WTC11 (cell line): ENCODE measurements at places on chromosomes 12 and 14. TPM values are rescaled to one million over a fixed set of nuclear protein-coding genes. Genes with fewer than 3 reads are reported as not detected.

The ZFHX2 gene
- total RNA-seq: 16.4 to 26.2 TPM (median 25.7 TPM) in 3 replicates

The TMEM19 gene
- total RNA-seq: 10.7 to 15.6 TPM (median 11.7 TPM) in 3 replicates

The RNASE3 gene
- total RNA-seq: not detected in 3 replicates

- H3K4me3 ChIP-seq: no peak overlapping the region
- H3K36me3 ChIP-seq: peaks cover 67% of the 10 kb centered on the region
- no peak for DNase-seq
Observed at GRCh38 chr14:91318911-91319310, 74.4 kb upstream of the GPR68 start.

- H3K4me3 ChIP-seq: no peak overlapping the region
- no peaks in the 10 kb centered on the region for H3K27me3 ChIP-seq
- no peaks in the 10 kb centered on the region for H3K4me1 ChIP-seq
- H3K36me3 ChIP-seq: no peaks in the 10 kb centered on the region
- H3K27ac ChIP-seq: no peak overlapping the region
- no peak for DNase-seq
Observed at GRCh38 chr12:122661938-122662337, 41.2 kb downstream of the HCAR2 start.

- H3K4me3 ChIP-seq: peak overlapping the region; percentile 10
- no peaks in the 10 kb centered on the region; the same call in 1 of the 2 replicates for H3K36me3 ChIP-seq
- H3K4me1 ChIP-seq: peaks cover 41% of the 10 kb centered on the region
- H3K27ac ChIP-seq: peak overlapping the region; percentile 81
Observed at GRCh38 chr12:54285150-54286041, 4.9 kb downstream of the HNRNPA1 start.

The GPRC5D gene
- total RNA-seq: 0.33 TPM in 1 of 3 replicates, not detected in the others

The GDF3 gene
- 34.4 to 42.0 TPM (median 38.2 TPM) in 3 replicates for total RNA-seq

- no peak overlapping the region for H3K27ac ChIP-seq
- no peaks in the 10 kb centered on the region for H3K36me3 ChIP-seq
- DNase-seq: no peak
- no peaks in the 10 kb centered on the region for H3K4me1 ChIP-seq
- no peak overlapping the region for H3K4me3 ChIP-seq
Observed at GRCh38 chr12:131693149-131693548, 17.7 kb upstream of the SFSWAP start.

GRCh38 chr12:127810041-127810440, 456.9 kb upstream of the TMEM132C start:
- DNase-seq: no peak
- H3K4me1 ChIP-seq: no peaks in the 10 kb centered on the region
- no peak overlapping the region for H3K4me3 ChIP-seq

- H3K36me3 ChIP-seq: peaks cover 55% of the 10 kb centered on the region
- no peak overlapping the region for H3K4me3 ChIP-seq
- no peaks in the 10 kb centered on the region for H3K4me1 ChIP-seq
- DNase-seq: no peak
Observed at GRCh38 chr14:77547512-77548180, 49.0 kb upstream of the ISM2 start.

- H3K27me3 ChIP-seq: no peaks in the 10 kb centered on the region
- H3K36me3 ChIP-seq: peaks cover 7% of the 10 kb centered on the region
- H3K4me1 ChIP-seq: peaks cover 9% of the 10 kb centered on the region
- no peak for DNase-seq
- H3K4me3 ChIP-seq: no peak overlapping the region
Observed at GRCh38 chr12:97203408-97203807, 259.2 kb upstream of the RMST start.

The LTB4R2 gene
- total RNA-seq: 9.1 to 12.9 TPM (median 9.8 TPM) in 3 replicates

GRCh38 chr12:111408116-111408440, 2.4 kb downstream of the SH2B3 start:
- H3K4me3 ChIP-seq: 0 out of 2 replicates have a peak overlapping the region, but pooled peaks have one; percentile 80
- no peak for DNase-seq
- no peak overlapping the region for H3K27ac ChIP-seq

DNA sequence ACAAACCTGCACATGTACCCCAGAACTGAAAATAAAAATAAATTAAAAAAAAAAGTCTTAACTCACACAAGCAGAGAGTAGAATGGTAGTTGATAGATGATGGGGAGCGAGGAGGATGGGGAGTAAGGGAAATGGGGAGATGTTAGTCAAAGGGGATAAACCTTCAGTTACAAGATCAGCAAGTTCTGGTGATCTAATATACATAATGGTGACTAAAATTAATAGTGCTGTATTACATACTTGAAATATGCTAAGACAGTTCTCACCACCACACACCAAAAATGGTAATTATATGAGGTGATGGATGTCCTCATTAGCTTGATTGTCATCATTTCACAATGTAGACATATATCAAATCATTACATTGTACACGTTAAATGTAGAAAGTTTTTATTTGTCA, 3.2 kb upstream of the C12orf42 start:
- H3K4me3 ChIP-seq: no peak overlapping the region
- H3K4me1 ChIP-seq: peaks cover 20% of the 10 kb centered on the region
- H3K27me3 ChIP-seq: peaks cover 8% of the 10 kb centered on the region
- no peak overlapping the region for H3K27ac ChIP-seq
- DNase-seq: no peak
- H3K36me3 ChIP-seq: no peaks in the 10 kb centered on the region

The TMEM121 gene
- 0.81 to 1.9 TPM (median 1.5 TPM) in 3 replicates for total RNA-seq

GRCh38 chr14:88322504-88323085, 474 bp downstream of the KCNK10 start:
- H3K4me1 ChIP-seq: peaks cover 15% of the 10 kb centered on the region
- DNase-seq: no peak
- H3K4me3 ChIP-seq: no peak overlapping the region

The TPH2 gene
- 0.55 to 0.83 TPM (median 0.64 TPM) in 3 replicates for total RNA-seq

GRCh38 chr14:103022002-103022684, 35.2 kb downstream of the CDC42BPB start:
- peaks cover 15% of the 10 kb centered on the region for H3K36me3 ChIP-seq
- H3K27me3 ChIP-seq: no peaks in the 10 kb centered on the region
- H3K4me3 ChIP-seq: no peak overlapping the region
- no peak for DNase-seq
- peaks cover 42% of the 10 kb centered on the region for H3K4me1 ChIP-seq

- H3K36me3 ChIP-seq: peaks cover 2% of the 10 kb centered on the region
- no peaks in the 10 kb centered on the region for H3K27me3 ChIP-seq
- H3K27ac ChIP-seq: no peak overlapping the region
- peaks cover 25% of the 10 kb centered on the region for H3K4me1 ChIP-seq
- H3K4me3 ChIP-seq: no peak overlapping the region
Observed at GRCh38 chr12:28453686-28454085, 263.4 kb downstream of the CCDC91 start.

GRCh38 chr12:102067574-102068258, 5.9 kb upstream of the WASHC3 start:
- no peak for DNase-seq
- no peak overlapping the region for H3K4me3 ChIP-seq
- H3K36me3 ChIP-seq: no peaks in the 10 kb centered on the region
- H3K27me3 ChIP-seq: no peaks in the 10 kb centered on the region; the same call in 1 of the 2 replicates
- no peaks in the 10 kb centered on the region for H3K4me1 ChIP-seq

DNA sequence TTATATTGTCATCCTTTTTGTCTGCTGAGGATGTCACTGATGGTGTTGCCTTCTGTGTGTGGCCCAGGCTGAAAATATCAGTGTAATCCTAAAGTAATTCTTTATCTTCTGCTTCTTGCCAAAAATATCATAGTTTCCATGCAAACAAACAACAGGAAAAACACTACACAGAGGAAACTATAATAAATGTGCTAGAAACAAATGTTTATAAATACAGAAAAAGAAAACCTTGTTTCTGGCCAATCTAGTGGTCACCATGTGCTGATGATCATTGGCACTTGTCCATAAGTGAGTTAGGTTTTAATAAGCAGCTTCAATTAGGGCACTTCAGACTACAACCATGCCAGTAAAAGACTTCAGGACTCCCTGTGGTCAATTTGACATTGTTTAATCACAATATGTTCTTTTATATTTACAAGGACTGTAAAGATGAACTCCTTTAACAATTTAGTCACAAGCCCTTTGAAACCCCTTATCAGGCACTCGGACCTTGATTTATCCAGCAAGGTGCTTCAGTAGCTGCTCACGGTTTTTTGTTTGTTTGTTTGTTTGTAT, 124.8 kb downstream of the TMTC3 start:
- no peak overlapping the region for H3K27ac ChIP-seq
- DNase-seq: no peak
- peaks cover 5% of the 10 kb centered on the region for H3K4me1 ChIP-seq
- H3K36me3 ChIP-seq: no peaks in the 10 kb centered on the region
- no peak overlapping the region for H3K4me3 ChIP-seq

GRCh38 chr12:45243963-45244362, 28.1 kb downstream of the ANO6 start:
- H3K27me3 ChIP-seq: no peaks in the 10 kb centered on the region
- no peak overlapping the region for H3K4me3 ChIP-seq
- no peak for DNase-seq
- H3K36me3 ChIP-seq: peaks cover 15% of the 10 kb centered on the region

DNA sequence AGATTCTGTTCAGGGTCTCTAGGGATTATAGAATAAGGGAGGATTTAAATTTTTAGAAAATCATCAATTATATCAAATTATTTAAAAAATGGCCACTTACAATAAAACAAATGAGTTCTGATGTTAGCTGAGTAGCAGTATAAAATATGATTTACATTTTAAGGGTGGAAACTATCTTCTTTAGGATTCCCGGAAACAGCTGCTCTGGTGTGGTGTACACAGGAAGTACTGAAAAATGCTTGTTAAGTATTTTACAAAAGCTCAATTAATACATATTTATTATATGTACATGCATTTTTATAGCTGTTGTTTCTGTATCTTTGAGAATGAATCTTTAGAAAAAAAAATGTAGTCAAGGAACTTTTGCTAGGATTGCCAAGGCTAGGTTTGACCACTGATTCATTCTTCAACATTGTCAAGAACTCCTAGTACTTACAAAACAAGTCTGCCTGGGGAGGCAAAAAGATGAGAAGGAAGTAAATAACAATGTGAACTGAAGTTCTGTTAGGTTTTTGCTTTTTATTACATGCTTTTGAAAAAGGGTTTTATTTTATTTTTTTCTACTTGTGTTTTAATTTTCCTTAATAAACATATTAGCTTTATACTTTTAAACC, 48.0 kb downstream of the ARF6 start:
- H3K27ac ChIP-seq: no peak overlapping the region
- peaks cover 10% of the 10 kb centered on the region; the same call in 1 of the 2 replicates for H3K27me3 ChIP-seq
- H3K4me1 ChIP-seq: no peaks in the 10 kb centered on the region

The ANKRD33 gene
- total RNA-seq: 1.7 to 2.3 TPM (median 2.0 TPM) in 3 replicates

GRCh38 chr12:89893972-89894706, 185.5 kb upstream of the ATP2B1 start:
- peaks cover 3% of the 10 kb centered on the region for H3K4me1 ChIP-seq
- no peaks in the 10 kb centered on the region for H3K27me3 ChIP-seq
- no peak overlapping the region for H3K4me3 ChIP-seq
- peaks cover 8% of the 10 kb centered on the region for H3K36me3 ChIP-seq
- H3K27ac ChIP-seq: no peak overlapping the region

GRCh38 chr14:99274346-99275221, 2.6 kb upstream of the BCL11B start:
- DNase-seq: peak; percentile 93
- H3K4me3 ChIP-seq: peak overlapping the region; percentile 84
- peaks cover 40% of the 10 kb centered on the region for H3K4me1 ChIP-seq
- no peaks in the 10 kb centered on the region; the same call in 1 of the 2 replicates for H3K27me3 ChIP-seq

GRCh38 chr14:32564596-32564995, 235.5 kb downstream of the AKAP6 start:
- H3K4me3 ChIP-seq: no peak overlapping the region
- no peak for DNase-seq
- H3K4me1 ChIP-seq: no peaks in the 10 kb centered on the region
- no peaks in the 10 kb centered on the region for H3K36me3 ChIP-seq
- no peak overlapping the region for H3K27ac ChIP-seq

- no peaks in the 10 kb centered on the region for H3K4me1 ChIP-seq
- H3K4me3 ChIP-seq: no peak overlapping the region
- no peak overlapping the region for H3K27ac ChIP-seq
- H3K27me3 ChIP-seq: peaks cover 30% of the 10 kb centered on the region
- peaks cover 8% of the 10 kb centered on the region for H3K36me3 ChIP-seq
Observed at GRCh38 chr12:87931812-87932211, 97.4 kb downstream of the C12orf50 start.

The KRT75 gene
- total RNA-seq: not detected in 3 replicates

DNA sequence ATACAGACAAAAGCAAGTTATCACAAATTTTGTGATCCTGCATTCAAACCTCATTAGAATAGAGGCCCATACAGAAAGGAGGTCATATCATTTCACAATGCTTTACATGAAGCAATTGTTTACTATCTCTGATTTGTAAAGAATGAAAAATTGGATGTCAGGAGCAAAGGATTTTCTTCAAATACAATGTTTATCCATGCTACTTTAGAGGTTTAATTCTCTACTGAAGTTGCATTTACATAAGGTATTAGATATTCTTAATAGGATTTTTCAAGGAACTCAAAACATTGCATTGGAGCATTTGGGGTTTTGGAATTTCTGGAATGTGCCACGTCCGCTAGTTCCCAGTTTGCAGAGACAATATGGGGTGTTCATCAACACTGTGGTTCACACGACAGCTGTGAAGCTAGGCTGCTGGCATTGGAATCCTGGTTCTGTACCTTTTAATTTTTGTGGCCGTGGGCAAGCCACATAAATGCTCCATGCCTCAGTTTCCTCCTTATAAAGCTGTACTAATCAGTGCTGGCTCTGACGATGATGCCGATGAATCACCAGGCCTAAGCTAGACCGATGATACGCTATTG, 174.8 kb downstream of the APAF1 start:
- no peaks in the 10 kb centered on the region for H3K27me3 ChIP-seq
- no peak overlapping the region for H3K4me3 ChIP-seq
- DNase-seq: no peak

GRCh38 chr12:131527092-131527491, 183.8 kb upstream of the SFSWAP start:
- no peaks in the 10 kb centered on the region; the same call in 1 of the 2 replicates for H3K27me3 ChIP-seq
- H3K27ac ChIP-seq: no peak overlapping the region
- H3K4me1 ChIP-seq: no peaks in the 10 kb centered on the region
- no peak overlapping the region for H3K4me3 ChIP-seq

The ARMH4 gene
- total RNA-seq: 11.8 to 12.2 TPM (median 12.1 TPM) in 3 replicates

GRCh38 chr14:98167705-98168104, 1104.3 kb downstream of the BCL11B start:
- no peak overlapping the region for H3K4me3 ChIP-seq
- DNase-seq: no peak
- H3K4me1 ChIP-seq: peaks cover 24% of the 10 kb centered on the region
- H3K27ac ChIP-seq: no peak overlapping the region

DNA sequence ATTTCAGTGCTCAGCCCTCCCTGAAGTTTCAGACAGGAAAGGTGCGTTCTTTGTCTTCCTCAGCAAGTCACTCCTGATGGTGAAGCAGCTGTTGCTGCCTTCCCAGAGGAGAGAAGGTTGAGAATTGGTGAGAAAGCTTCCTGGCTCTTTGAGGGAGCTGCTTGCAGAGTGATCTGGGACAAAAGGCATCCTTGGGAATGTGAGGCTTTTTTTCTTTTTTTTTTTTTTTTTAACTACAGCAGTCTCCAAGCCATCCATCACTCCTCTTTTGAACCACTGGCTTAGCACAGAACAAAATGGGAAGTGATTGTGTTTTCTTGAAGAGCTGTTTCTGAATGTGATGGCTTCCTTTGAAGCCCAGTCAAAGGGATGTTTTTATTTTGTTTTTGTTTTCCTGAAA, 120.4 kb upstream of the LRIG3 start:
- H3K4me3 ChIP-seq: no peak overlapping the region
- H3K4me1 ChIP-seq: peaks cover 26% of the 10 kb centered on the region
- DNase-seq: no peak
- H3K27me3 ChIP-seq: no peaks in the 10 kb centered on the region
